ENCODE measurements at places on chromosomes 3 and 15.

DNA sequence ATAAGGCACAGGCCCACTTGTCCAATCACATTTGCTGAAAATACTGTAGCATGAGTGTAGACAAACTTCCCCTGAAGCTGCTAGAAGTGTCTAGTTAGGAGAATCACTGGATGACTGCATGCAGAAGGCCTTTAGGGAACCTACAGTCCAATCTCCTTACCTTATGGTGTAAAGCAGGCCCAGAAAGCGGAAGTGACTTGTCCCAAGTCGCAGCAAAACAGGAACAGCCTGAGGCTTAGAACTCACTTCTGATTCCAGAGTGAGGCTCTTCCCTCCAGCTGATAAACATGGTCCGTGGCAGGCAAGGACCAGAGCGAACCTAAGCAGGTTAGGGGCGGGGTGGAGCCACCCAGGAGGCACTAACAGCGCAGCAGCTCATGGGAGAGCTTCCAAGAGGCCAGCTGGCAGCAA, 2.5 kb downstream of the GRAMD2A start:
- no peak for DNase-seq

DNA sequence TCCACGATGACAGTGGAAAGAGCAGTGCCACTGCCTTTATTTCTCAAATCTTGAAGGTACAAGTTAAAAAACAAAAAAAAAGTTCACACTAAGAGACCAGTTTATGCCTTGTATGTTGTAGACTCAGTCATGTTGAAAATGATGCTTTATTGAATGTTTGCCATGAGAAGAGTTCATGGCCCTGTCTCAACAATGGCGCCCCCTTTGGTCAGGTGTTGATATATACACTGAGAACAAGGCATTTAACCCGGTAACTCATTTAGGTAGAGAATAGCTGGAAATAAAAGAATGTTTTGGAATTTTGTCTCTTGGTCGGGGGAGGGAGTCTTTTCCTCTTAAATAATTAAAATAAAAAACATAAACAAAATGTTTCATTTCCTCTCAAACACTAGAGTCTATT, 145.6 kb upstream of the SLC2A2 start:
- DNase-seq: no peak

DNA sequence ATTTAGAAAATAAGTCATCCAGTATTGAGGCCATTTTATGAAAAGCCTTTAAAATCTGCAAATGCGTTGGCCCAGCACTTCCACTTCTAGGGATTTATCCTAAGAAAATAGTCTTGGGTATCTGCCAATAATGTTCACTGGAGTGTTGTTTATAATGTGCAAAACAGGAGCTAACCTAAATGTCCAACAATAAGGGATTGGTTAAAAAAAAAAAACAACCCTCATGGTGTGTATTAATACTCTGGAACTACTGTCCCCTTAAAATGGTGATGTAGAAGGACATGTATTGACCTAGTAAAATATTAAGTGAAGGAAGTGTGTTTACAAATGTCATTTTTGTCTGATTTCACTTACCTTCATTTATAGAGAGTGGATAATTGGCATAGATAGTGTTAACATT, 58.0 kb downstream of the IGF1R start:
- no peak for DNase-seq

GRCh38 chr15:60720086-60720485, 241.1 kb upstream of the ICE2 start:
- no peak for DNase-seq

DNA sequence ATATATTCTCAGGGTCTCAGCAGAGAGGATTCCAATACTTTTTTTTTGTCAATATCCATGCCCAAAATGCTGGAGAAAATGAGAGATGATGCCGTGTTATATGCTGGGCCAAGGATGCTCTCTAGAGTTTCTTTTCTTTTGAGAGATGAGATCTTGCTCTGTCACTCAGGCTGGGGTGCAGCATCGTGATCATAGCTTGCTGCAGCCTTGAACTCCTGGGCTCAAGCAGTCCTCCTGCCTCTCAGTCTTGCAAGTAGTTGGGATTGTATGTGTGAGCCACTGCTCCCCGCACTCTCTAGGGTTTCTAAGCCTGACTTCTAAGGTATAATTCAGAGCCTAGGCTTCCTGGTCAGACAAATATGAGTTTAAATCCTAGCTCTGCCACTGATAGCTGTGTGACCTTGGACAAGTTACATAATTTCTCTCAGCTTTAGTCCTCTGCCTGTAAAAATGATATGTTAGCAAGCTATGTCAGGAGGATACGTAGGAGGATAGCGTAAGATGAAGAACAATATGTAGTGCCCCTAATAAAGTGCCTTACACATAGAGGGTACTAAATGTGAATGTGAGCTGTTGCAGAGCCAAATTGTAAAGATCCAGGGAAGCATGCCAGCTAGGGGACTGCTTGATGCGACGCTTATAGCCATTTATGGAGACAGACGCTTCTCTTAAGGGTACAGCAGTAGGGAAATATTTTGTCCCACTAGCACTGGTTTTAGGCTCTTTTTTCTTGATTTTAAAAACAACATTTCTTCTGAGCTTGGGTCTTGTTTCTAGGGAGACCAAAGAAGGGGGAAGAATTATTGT, 7.4 kb downstream of the STARD9 start:
- no peak for DNase-seq

DNA sequence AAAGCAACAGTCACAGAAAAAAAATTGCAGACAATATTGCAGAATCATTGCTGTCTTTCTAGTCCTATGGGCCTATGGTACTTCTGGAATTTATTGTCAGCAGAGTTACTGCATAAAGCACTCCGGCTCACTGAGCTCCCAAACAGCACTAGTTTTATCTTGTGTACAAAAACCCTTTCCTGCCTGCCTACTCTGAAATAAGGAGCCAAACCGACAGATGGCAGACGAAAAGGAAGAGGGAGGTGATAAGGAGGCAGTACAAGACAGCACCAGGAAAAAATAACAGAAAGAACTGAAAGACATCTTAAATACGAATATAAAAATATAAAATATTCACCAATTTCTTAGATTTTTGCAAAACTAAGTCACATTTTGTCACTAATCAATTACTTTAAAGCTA, 15.6 kb downstream of the HERC1 start:
- no peak for DNase-seq

DNA sequence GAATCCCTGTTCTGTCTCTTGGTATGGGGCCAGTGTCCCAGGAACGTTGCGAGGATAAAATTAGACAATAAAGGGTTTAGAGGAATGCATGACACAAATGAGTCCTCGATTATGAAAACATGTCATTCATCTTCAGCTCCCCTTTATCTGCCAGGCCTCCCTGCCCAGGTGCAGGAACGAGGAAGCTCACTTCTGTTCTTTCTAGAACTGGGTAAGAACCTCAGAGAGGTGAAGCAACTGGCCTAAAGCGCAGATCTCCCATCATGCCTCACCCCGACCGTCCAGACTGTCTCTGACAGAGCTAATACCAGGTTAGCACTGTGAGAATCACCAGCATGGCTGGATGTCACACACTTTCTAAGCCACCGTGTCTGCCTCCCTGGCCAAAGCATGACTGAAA, 1.5 kb upstream of the ITIH1 start:
- DNase-seq: no peak

DNA sequence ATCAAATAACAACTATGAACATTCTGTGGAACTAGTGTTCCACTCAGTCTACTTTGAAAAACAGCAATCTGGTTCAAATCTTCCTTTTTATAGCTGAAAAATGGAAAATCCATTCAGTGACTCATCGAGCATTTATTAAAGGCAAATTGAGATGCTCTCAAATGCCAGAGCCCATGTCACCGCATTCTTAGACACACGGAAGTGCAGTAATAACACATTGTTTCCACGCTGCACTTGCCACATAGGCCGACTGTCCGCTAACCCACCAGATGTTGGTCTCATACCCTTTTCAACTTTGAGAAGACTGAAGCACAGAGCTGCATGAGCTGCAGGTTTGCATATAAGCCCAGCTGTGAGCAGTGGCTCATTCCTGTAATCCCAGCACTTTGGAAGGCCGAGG, 95.9 kb downstream of the TMEM266 start:
- no peak for DNase-seq

DNA sequence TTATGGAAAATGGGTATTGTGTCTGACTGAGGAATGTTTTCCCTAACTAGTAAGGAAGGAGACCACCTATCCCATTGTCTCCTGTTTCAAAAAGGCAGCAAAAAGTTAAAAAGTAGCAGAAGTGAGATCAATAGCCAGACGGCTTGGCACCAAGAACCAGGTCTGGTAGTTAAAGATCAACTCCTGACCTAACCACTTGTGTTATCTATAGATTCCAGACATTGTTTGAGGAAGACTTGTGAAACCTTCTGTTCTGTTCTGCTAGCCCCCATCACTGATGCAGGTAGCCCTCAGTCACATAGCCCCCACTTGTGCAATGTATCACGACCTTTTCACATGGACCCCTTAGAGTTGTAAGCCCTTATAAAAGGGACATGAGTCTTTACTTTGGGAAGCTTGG, 46.3 kb upstream of the C2CD4B start:
- DNase-seq: no peak

DNA sequence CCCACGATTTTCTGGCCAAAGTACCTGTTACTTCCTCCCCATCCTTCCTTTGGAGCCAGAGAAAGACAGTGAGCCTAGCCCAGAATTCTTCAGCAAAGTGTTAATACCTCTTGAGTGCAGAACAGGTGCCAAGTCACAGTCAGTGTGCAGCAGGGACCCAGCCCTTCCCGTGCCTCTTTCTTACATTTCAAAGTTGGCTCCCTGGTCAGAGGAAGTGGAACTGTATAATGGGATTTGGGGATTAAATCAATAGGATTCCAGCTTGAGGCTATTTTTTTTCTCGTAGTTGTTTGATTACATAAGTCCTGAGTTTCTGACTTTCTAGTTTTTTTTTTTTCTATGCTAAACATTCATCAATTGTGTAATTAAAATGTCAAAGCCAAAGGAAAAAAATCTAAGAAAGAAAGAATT, 52.6 kb upstream of the ABHD10 start:
- DNase-seq: no peak

- DNase-seq: no peak
Measured at GRCh38 chr15:90000186-90001001, 730 bp upstream of the ZNF710 start.

DNA sequence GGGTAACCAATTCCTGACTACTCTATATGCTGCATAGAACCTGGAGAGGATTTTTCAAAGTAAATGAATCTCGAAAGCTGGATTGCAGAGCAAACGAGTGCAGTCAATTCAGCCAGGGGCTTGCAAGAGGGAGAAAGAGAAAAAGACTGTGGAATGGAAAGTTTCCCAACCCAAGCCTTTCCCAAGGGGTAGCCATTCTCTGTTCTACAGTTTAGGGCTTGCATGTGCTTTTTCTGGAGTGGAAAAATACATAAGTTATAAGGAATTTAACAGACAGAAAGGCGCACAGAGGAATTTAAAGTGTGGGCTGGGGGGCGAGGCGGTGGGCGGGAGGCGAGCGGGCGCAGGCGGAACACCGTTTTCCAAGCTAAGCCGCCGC, 511 bp upstream of the RARB start:
- no peak for DNase-seq

DNA sequence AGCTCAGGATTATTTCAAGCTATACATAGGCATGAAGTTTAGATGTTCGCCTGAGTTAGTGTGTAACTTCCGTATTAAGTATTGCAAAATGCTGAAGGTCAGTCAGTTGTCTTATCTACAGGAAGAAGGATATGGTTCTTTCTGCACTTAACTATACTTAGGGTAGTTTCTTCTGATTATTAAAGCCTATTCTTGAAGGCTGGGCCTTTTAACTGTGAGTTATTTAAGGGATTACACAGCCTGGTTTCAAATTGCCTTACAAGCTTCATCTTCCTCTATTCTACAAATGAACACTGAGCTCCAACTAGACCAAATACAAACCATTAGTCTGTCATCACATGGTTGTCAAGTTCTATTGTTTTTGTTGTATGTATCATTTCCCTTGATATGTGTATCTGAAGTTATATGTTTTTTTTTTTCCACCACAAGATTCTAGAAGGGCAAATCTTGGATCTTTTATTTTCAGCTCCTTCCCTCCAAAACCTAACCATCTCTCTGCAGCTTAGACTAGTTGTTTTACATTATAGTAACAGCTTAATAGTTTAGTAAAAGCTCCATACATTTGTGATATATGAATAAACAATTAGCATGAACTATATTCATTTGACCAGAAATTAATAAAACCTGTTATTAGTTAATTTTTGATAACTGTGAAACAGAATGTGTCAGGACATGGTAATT, 272.9 kb upstream of the KCNMB2 start:
- DNase-seq: no peak

DNA sequence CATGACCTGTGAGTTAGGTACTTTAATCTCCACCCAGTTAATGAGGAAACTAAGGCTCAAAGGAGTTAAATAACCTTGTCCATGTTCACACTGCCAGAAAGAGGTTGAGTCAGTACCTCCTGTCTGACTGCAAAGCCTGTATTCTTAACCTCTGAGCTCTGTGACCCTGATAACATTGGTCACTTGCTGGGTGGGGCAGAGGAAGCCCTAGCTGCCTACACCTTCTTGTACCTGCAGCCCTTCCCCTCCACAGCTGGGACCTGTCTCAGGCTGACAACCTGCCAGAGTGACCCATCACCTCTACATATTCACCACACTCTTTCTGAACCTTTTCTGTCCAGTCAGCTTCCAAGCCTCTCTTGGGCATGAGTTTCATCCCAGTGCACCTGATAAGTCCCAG, 106.1 kb upstream of the HES1 start:
- DNase-seq: no peak

- no peak for DNase-seq
Measured at GRCh38 chr15:70910958-70911357, 18.3 kb downstream of the LRRC49 start.

GRCh38 chr3:158221426-158221825, 111.5 kb downstream of the RSRC1 start:
- DNase-seq: no peak

- DNase-seq: no peak
Measured at GRCh38 chr3:128313935-128314334, 152.8 kb downstream of the DNAJB8 start.

- no peak for DNase-seq
Measured at GRCh38 chr3:39133093-39133490, 20.3 kb downstream of the CSRNP1 start.

- DNase-seq: no peak
Measured at GRCh38 chr3:58603606-58604005, 26.4 kb upstream of the FAM107A start.

GRCh38 chr3:169390741-169391305, 272.7 kb downstream of the MECOM start:
- no peak for DNase-seq

DNA sequence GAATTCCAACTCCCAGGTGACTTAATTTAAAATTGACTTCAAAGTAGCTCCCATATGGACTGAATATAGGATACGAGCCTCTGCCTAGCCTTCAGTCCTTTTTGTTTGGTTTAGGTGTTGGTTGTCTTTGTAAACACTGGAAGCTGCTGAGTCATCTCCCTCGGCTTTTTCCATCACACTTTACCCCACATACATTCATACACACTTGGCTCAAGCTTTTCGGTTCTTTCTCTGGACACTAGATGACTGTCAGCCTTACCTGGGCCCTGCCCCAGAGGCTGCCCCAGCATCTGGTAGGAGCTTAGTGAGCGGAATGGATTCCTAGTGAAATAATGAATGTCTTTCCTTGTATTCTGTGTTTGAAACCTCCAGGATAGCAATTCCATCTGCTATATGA, 201.5 kb upstream of the IL12A start:
- DNase-seq: no peak
